ENCODE measurements at places on chromosomes 4 and X.

DNA sequence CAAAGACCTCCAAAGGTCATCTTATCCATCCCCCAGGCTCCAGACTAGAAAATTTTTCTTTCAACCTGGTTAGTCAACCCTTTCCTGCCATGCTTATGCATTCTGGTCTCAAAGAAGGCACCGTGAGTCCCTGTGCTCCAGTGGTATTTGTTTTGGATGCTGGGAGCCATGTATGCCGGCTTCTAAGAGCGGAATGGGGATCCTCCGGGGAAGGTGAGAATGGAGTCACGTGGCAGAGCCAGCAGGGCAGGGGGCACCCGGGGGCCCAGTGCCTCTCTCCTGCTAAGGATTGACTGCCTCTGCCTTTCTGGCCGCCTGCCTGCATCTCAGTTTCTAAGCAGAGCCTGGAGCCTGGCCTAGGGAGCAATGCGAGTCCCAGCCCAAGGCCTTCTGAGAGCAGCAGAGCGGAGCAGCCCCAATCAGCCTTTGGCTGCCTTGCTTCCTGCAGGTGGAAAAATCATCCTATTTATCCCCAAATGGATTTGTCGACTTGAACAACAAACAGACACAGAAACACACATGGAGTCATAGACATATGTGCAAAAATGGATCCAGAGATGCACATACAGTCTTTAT, 141.0 kb downstream of the PJA1 start:
- no peak overlapping the region for H3K27ac ChIP-seq
- H3K4me3 ChIP-seq: no peak overlapping the region
- no peak for DNase-seq
- peaks cover 11% of the 10 kb centered on the region for H3K4me1 ChIP-seq
- no peaks in the 10 kb centered on the region for H3K36me3 ChIP-seq

DNA sequence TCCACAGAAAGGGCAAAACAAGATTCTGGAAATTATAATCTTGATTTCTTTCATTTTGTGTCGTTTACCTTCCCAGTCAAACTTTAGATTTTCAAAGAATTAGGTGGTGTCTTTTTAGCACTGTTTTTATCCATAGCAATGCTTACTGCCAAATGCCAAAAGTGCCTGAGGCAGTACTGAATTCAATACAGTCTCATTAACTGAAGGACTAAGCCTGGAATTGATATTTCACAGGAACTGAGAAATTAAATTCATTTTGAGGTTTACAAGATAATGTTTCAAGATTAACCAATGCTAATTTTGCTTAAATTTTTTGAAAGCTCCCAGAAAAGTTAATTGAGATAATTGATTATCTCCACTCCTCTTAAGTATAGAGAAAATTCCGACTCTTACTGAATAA, 68.8 kb upstream of the ARHGAP24 start:
- H3K4me3 ChIP-seq: no peak overlapping the region
- no peaks in the 10 kb centered on the region for H3K36me3 ChIP-seq
- H3K4me1 ChIP-seq: peaks cover 2% of the 10 kb centered on the region
- no peaks in the 10 kb centered on the region for H3K27me3 ChIP-seq

DNA sequence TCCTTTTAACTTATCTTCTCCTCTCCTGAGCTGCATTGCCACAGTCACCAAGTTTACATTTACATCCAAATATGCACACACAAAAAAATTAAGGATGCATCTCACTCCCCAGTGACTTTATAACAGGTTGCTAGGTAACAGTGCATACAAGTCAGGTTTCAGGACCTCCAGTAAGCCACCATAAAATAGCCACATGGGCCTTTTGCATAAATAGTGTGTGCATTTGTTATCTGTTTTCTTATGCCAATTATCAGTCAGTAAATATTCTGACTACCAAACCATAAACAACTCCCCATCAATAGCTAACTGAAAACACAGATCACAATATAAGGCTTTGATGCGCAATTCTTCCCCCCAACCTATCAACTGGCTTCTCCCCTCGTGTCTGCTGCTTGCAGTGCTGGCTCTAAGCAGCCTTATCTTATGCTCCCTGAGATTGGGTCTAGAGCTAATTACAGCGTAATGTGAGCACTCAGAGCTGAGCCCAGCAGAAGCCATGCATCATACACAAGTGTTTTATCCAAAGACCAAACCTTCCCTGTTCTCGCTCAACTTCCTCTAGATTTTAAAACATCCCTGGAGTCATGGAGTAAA, 55.4 kb downstream of the ZNF827 start:
- H3K36me3 ChIP-seq: peaks cover 17% of the 10 kb centered on the region
- H3K4me3 ChIP-seq: no peak overlapping the region
- peak overlapping the region; percentile 0 for H3K27ac ChIP-seq
- H3K4me1 ChIP-seq: peaks cover 34% of the 10 kb centered on the region
- no peaks in the 10 kb centered on the region for H3K27me3 ChIP-seq

- no peak overlapping the region for H3K27ac ChIP-seq
- H3K36me3 ChIP-seq: no peaks in the 10 kb centered on the region
- H3K27me3 ChIP-seq: peaks cover 9% of the 10 kb centered on the region
- no peaks in the 10 kb centered on the region for H3K4me1 ChIP-seq
Observed at GRCh38 chr4:12703036-12703435, 781.1 kb downstream of the RAB28 start.

GRCh38 chr4:151940291-151940690, 179.5 kb upstream of the GATB start:
- no peaks in the 10 kb centered on the region for H3K36me3 ChIP-seq
- no peak overlapping the region for H3K4me3 ChIP-seq
- no peak for DNase-seq

DNA sequence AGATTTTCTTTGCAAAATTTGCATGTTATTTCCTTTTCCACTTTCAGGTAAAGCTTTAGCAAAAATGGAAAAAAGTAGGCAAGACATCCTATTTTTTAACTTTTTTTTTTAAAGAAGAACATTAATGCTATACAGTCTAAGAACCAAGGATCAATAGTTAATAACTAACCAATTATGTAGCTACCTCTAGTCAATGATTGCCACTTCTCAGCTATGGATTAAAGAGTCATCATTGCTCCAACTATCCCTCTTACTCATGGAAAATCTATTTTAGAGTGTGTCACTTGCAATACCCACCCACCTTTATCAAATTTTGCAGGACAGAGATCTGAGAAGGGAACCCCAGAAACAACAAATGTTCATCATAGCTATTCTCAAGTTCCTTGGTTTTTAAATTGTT, 223.1 kb downstream of the ANK2 start:
- no peak for DNase-seq
- H3K27ac ChIP-seq: no peak overlapping the region
- H3K36me3 ChIP-seq: no peaks in the 10 kb centered on the region
- H3K27me3 ChIP-seq: no peaks in the 10 kb centered on the region

DNA sequence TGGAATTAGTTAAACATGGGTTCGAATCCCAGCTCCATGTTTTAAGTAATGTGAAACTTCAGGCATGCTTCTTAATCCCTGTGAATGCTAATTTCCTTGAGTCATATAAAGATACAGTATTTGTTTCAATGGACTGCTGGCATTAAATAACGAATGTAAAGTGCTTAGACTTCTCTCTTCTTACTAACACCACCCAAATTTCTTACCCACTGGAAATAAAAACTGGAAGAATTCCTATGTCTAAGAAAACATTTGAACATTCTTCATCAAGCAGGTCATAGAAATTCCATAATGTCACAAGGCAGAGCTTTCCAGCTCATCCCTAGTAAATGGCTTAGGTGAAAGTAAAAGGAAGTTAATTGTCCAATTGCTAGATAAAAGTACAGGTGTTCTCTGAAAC, 172.5 kb downstream of the ANK2 start:
- no peak overlapping the region for H3K4me3 ChIP-seq
- H3K27me3 ChIP-seq: no peaks in the 10 kb centered on the region
- no peaks in the 10 kb centered on the region for H3K4me1 ChIP-seq

GRCh38 chr4:87388901-87389300, 2.1 kb downstream of the HSD17B11 start:
- peaks cover 19% of the 10 kb centered on the region for H3K36me3 ChIP-seq
- no peaks in the 10 kb centered on the region for H3K27me3 ChIP-seq
- peaks cover 30% of the 10 kb centered on the region for H3K4me1 ChIP-seq
- no peak overlapping the region for H3K27ac ChIP-seq
- peak overlapping the region; percentile 96 for H3K4me3 ChIP-seq

GRCh38 chrX:131613260-131613659, 69.4 kb downstream of the OR13H1 start:
- no peak for DNase-seq
- H3K4me1 ChIP-seq: no peaks in the 10 kb centered on the region
- no peak overlapping the region for H3K4me3 ChIP-seq
- no peak overlapping the region for H3K27ac ChIP-seq
- no peaks in the 10 kb centered on the region for H3K27me3 ChIP-seq

- no peak overlapping the region for H3K4me3 ChIP-seq
- DNase-seq: no peak
- H3K27me3 ChIP-seq: no peaks in the 10 kb centered on the region
- peak overlapping the region; percentile 39 for H3K27ac ChIP-seq
- H3K4me1 ChIP-seq: peaks cover 6% of the 10 kb centered on the region
Observed at GRCh38 chr4:38328989-38329729, 334.8 kb upstream of the KLF3 start.

GRCh38 chr4:777520-778262, 48.2 kb downstream of the CPLX1 start:
- no peak overlapping the region for H3K27ac ChIP-seq
- DNase-seq: no peak
- no peaks in the 10 kb centered on the region for H3K27me3 ChIP-seq
- H3K36me3 ChIP-seq: peaks cover 17% of the 10 kb centered on the region

DNA sequence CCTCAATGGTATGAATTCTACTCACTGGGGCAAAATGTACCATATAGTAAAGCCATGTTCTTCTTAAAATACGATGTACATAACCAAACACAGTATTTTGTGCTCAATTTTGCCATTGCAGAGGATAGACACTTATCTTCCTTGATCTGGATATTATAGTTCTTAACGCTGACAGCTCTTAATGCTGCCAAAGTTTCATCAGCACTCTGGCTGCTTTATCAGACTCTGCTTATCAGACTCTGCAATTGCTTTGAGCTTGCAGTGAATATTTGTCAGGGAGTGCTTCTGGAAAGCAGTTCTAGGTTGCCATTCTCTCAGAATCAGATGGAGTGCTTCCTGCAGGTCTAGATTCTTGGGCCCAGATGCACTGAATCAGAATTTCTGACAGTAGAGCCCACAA, 863.1 kb downstream of the CCSER1 start:
- H3K27me3 ChIP-seq: no peaks in the 10 kb centered on the region
- H3K27ac ChIP-seq: no peak overlapping the region
- H3K4me3 ChIP-seq: no peak overlapping the region
- H3K4me1 ChIP-seq: no peaks in the 10 kb centered on the region

- H3K4me1 ChIP-seq: no peaks in the 10 kb centered on the region
- H3K4me3 ChIP-seq: no peak overlapping the region
- DNase-seq: no peak
- H3K27me3 ChIP-seq: no peaks in the 10 kb centered on the region
Observed at GRCh38 chr4:136737066-136737465, 795.2 kb downstream of the PCDH18 start.

DNA sequence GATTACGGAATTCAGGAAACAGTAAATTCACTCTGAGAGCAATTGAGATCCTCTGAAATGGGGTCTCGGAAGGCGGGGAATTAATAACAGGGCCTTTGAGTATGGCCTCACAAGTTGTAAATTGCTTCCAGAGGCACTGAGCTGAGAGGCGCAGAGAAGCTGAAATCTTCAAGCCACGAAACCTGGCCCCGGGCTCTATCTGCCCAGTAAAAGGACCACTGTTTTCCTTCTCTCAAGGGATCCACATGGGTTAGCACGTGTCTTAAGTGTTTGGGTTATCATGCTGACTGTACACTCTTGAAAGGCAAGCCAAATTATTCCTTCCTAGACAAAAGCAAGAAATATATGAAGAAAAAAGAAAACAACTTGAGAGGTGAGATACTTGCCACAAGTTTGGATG, 1012.9 kb upstream of the FTHL17 start:
- no peaks in the 10 kb centered on the region for H3K27me3 ChIP-seq
- DNase-seq: no peak
- H3K27ac ChIP-seq: no peak overlapping the region
- no peak overlapping the region for H3K4me3 ChIP-seq
- H3K4me1 ChIP-seq: no peaks in the 10 kb centered on the region

GRCh38 chr4:189613207-189613606, 327.5 kb upstream of the FRG1 start:
- DNase-seq: no peak
- H3K4me1 ChIP-seq: no peaks in the 10 kb centered on the region
- no peaks in the 10 kb centered on the region for H3K36me3 ChIP-seq
- no peak overlapping the region for H3K27ac ChIP-seq

- peak overlapping the region; percentile 87 for H3K27ac ChIP-seq
- peaks cover 3% of the 10 kb centered on the region for H3K4me1 ChIP-seq
- peak overlapping the region; percentile 89 for H3K4me3 ChIP-seq
- H3K36me3 ChIP-seq: peaks cover 16% of the 10 kb centered on the region
Observed at GRCh38 chrX:135295944-135296305, 13.4 kb upstream of the ETDC start.

DNA sequence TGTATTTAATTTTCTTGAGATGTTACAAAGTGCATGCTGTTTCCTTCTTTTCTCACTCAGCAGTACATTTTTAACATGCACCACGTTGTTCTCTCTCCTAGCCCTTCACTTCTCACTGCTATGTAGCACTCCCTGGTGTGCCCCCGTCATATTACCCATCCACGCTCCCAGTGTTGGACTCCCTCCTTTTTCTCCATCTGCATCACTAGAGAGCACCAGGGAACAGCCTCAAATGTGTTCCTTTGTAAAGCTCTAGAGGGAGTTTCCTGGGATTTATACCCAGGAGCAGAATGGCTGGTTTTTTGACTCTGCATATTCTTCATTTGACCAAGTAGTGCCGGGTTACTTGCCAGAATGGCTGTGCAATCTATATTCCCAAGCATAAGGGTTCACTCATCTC, 240.3 kb upstream of the ANXA3 start:
- no peaks in the 10 kb centered on the region for H3K4me1 ChIP-seq
- no peak overlapping the region for H3K4me3 ChIP-seq
- no peak overlapping the region for H3K27ac ChIP-seq

DNA sequence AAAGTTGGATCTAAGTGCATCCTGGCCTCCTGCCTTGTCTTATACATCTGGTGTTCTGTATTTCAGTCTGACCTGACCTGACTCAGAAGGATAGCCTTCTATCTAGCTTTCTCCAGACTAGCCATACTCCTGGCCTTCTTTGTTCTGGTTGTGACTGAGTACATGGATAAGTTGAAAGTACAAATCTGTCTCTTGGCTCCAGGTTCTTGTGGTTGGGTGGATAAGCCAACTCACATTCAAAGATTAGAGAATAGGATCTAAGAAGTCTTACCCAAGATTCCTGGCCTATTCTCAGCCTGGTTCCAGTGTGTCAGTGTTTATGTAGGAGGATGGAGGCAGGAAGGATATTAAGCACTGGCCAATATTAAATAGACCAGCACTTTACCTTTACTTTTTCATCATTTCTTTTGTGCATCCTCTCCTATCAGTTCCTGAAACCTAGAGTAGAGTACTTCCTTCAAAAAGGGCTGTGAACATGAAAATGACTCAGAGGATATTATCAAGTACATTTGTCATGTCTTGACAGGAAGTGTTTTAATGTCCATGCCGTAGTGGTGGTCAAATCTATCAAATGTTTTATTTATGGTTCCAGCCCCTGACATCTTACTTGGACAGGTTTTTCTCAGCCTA, 123.5 kb downstream of the IL15 start:
- H3K4me3 ChIP-seq: no peak overlapping the region
- H3K27me3 ChIP-seq: peaks cover 4% of the 10 kb centered on the region
- DNase-seq: no peak
- no peaks in the 10 kb centered on the region for H3K36me3 ChIP-seq

- no peaks in the 10 kb centered on the region for H3K36me3 ChIP-seq
- peaks cover 10% of the 10 kb centered on the region for H3K27me3 ChIP-seq
- no peak for DNase-seq
- peaks cover 2% of the 10 kb centered on the region for H3K4me1 ChIP-seq
Observed at GRCh38 chr4:38620065-38620464, 43.9 kb upstream of the KLF3 start.

GRCh38 chr4:168833881-168834280, 176.2 kb downstream of the CBR4 start:
- no peak overlapping the region for H3K27ac ChIP-seq
- H3K4me1 ChIP-seq: peaks cover 10% of the 10 kb centered on the region
- peaks cover 42% of the 10 kb centered on the region for H3K27me3 ChIP-seq
- H3K4me3 ChIP-seq: no peak overlapping the region
- H3K36me3 ChIP-seq: no peaks in the 10 kb centered on the region

Measured in memory B cell (primary cell).